ENCODE measurements at places on chromosomes 5 and 9. TPM values are rescaled to one million over a fixed set of nuclear protein-coding genes. Genes with fewer than 3 reads are reported as not detected.

SREK1 gene
- 51.0 TPM for total RNA-seq

PRXL2C gene
- total RNA-seq: 20.9 TPM

FGFR4 gene
- total RNA-seq: 1.9 TPM

OR13C2 gene
- total RNA-seq: not detected

PELO gene
- total RNA-seq: 134 TPM

SLC25A48 gene
- not detected for total RNA-seq

GABRG2 gene
- total RNA-seq: not detected

AK8 gene
- total RNA-seq: 1.5 TPM

CCDC183 gene
- total RNA-seq: 1.4 TPM

PFN3 gene
- total RNA-seq: not detected

FAM13B gene
- 43.0 TPM for total RNA-seq

C9orf43 gene
- total RNA-seq: 0.19 TPM

SHOC1 gene
- not detected for total RNA-seq

PCSK5 gene
- 8.9 TPM for total RNA-seq
